ENCODE measurements at places on chromosomes 11 and 22.

DNA sequence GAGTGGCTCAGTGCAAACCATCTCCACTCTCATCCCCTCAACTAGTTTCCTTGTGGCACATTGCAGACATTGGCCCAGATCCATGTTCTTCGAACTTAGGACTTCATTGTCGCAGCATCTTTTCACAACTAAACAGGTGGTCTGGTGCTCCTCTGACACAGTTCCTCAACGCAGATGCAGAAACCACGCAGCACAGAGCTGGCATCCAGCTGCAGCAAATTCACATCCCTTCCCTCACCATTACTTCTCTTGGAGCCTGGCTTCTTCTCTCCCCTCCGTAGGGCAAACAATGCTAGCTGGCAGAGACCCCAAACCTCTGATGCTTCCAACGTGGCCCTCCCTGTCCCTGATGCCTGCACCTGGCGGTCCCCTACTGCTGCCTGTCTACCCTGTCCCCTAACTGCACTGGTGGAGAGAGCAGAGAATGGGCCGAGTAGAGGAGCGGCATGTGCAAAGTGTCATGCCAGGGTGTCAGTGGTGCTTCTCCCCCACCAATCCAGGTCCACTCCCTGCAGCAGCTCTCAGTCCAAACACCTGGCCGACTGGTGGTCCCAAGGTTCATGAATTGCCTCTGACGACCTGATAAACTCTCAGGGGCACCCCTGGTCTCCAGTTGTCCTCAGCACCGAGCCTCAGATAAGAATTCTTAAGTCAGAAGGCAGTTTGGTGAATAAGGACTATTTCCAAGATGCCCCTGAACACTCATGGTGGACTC is 18.1 kb downstream of the TMPRSS13 start:
- no peak for DNase-seq

DNA sequence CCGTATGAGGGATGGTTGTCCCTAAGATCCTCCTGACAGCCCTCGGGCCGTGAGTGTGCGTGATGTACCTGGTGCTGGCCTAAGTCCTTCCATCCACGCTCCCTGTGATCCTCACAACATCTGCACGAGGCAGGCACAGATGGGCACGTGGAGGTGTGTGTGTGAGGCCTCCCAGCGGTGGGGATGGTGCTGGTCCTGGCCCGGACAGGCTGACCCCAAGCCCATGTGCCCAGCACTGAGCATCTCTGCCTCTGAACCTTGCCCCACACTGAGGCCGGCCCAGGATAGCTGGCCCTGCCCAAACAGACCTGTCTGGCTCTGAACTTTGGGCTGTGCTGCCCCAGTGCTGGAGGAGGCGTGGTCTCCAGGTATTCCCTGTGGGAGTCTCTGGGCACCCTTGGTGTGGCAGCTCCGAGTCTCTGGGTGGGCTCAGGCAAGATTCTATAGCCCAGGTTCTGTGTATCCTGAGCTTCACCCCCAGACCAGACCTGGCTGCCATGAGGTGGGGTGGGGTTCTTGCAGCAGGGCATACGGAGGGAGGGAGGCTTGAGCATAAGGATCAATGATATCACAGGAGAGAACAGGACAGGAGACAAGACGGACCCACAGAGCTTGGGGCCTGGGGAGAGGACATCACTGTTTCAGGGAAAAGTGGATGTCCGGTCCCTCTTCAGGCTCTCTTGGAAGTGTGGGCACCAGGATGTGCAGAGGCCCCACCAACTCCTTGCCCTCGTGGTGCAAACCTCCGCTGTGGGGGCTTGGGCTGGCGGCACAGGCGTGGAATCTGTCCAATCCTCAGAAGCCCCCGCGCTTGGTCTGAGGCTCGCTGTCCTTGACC is 881.8 kb downstream of the BRD1 start:
- no peak for DNase-seq

- DNase-seq = no peak
Measured at GRCh38 chr11:61700212-61700611, 20.0 kb downstream of the DAGLA start.

DNA sequence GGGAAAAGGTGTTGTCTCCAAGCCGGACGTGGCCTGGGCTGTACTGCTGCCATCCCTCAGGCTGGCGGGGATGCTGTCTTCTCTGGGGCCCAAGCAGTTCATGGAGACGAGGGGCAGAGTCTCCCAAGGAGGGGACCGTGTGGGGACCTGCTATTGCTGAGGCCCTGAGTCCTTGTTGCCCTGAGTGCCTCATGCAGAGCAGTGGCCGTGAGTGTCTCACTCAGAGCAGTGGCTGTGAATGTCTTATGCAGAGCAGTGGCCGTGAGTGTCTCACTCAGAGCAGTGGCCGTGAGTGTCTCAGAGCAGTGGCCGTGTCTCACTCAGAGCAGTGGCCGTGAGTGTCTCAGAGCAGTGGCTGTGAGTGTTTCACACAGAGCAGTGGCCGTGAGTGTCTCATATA is 54.7 kb downstream of the GRAMD4 start:
- no peak for DNase-seq

DNA sequence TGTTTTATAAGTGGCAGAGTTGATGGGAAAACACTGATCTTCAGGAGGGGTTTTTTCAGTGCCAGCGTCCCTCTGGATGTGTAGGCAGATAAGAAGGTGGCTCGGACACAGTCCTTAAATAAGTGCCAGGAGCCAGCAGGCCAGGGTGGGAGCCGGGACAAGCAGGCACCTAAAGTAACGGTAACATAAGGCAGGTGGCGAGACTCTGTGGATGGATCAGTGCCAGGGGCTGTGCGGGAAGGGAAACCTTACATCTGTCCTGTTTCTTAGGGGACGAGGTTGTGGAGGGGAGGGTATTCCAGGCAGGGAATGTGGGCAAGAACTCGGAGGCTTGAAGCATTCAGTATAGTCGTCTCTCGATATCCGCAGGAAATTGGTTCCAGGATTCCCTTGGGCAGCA is 15.9 kb downstream of the BCR start:
- DNase-seq = no peak

GRCh38 chr11:112962579-112963367 is 1.6 kb downstream of the NCAM1 start:
- no peak for DNase-seq

- DNase-seq = no peak
Measured at GRCh38 chr11:75872887-75873416, 57.9 kb downstream of the UVRAG start.

DNA sequence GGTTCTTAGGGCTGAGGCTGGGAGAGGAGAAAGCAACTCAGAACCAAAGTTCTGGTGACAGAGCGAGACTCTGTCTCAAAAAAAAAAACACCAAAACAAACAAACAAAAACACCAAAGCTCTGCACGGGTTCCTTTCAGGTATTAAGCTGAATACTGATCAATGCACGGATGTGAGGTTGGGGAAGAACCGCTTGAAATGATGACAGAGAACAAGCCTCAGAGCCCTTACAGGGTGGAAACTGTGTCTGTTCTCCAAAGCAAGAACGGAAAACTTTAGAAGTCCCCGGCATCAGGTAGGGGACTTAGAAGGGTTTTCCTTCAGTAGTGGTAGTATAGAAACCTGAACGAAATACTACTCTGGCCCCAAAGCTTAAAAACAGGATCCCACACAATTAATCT is 260.0 kb downstream of the TBC1D22A start:
- DNase-seq = no peak

GRCh38 chr11:119921571-119921970 is 192.6 kb upstream of the NECTIN1 start:
- DNase-seq = no peak

DNA sequence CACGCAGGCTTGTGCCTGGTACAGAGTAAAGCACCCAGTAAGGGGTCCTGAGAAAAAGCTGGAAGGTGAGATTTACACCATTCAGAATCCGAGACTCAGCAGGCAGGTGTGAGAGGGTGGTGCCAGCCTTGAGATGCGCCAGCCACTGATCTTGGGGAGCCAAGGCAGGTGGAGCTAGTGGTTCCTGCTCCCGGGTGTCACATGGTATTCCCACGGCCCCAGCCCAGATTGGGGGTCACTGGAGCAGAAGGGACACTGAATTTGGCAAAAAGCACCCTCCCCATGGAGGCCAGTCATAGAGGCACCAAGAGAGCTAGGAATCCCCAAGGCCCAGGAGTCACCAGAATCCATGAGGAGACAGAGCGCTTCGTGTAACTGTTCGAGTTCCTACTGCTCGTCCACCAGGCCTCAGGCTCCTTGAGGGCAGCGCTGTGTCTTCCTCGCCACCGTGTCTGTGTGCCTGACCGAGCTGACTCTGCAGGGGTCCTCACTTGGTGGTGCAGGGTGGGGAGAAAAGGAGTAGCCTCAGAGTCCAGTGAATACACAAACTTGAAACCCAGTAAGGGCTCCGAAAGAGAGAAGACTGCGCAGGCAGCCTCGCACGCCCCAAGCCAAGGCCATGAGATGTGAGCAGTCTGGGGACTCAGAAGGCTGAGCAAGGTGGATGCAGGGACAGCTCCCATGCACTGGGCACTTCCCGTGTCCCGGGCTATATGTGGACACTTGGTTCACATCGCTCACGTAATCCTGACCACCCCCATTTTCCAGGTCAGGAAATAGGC is 28.2 kb downstream of the TOM1 start:
- DNase-seq = no peak

- no peak for DNase-seq
Measured at GRCh38 chr22:40451210-40451609, 80.8 kb downstream of the SGSM3 start.

DNA sequence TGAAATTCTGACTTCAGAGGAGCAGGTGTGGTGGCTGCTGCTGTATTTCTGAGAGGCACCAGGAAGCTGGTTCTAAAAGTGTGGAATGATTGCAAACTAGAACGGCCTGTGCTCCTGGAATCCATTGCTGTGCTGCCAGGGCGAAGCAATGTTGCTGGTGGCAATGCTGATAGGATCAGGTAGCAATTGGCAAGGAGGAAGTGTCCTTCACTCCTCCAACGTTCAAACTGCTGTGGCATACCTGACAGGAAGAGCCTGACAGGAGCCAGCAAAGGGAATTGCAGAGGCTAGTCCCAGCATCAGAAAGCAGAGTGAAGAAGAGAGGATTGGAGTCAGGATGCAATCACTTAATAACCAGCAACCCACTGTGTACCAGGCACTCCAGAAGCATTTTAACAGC is 118.2 kb downstream of the FAR1 start:
- no peak for DNase-seq

DNA sequence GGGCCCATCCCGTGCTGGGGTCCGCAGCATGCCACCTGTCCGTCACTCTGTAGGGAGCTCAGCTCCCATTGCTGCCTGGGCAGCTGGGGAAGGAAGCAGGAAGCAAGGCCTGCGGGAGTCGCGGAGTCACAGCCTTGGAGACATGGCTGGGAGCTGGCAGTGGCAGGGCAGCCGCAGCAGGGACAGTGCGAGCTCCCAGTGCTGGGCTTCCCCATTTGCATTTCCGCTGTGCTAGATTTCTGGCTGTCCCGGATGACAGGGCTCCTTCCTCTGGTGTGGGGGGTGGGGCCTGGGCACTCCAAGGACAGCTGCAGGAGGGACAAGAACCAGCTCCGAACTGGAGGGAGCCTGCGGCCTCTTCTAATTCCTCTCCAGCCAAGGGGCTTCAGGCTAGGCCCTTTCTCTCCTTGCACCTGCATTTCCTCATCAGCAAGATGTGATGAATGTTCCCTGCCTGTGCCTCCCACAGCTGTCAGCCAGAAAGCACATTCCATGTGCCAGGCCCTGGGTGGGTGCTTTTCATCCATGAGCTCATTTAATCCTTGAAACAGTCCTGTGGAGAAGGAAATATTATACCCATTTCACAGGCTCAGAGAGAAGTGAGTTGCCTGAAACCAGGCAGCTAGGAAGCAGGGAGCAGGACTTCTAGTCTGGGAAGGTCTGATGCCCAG is 48.0 kb downstream of the MYO7A start:
- no peak for DNase-seq

- DNase-seq = no peak
Measured at GRCh38 chr11:121389651-121390050, 62.5 kb upstream of the SORL1 start.

DNA sequence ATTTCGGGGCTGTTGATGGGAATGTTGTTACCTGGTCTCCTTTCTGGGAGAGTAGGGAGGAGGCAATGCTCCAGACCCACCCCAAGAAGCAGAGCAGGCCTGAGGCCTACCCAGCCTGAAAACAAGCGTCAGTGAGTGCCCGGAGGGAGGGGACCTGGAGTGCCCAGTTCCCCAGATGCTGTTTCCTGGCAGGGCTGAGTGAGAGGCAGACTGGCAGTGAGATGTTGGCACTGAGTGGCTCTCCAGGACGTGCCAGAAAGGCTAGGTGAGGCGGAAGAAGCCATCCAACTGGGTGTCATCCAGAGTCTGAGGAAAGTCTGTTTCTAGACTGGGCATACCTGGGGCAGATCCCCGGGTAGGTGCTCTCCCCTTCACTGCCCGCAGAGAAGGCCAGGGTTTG is 1.3 kb downstream of the POU2F3 start:
- no peak for DNase-seq
